Upper lobe of left lung (tissue), 6 donors: ENCODE measurements at places on chromosomes 5 and 9.

GRCh38 chr5:37836592-37837413, 3.0 kb downstream of the GDNF start:
- DNase-seq = peak; percentile 78

- no peak for DNase-seq
These were observed 36.0 kb downstream of the SH3GL2 start for GRCh38 chr9:17614903-17615302.

DNA sequence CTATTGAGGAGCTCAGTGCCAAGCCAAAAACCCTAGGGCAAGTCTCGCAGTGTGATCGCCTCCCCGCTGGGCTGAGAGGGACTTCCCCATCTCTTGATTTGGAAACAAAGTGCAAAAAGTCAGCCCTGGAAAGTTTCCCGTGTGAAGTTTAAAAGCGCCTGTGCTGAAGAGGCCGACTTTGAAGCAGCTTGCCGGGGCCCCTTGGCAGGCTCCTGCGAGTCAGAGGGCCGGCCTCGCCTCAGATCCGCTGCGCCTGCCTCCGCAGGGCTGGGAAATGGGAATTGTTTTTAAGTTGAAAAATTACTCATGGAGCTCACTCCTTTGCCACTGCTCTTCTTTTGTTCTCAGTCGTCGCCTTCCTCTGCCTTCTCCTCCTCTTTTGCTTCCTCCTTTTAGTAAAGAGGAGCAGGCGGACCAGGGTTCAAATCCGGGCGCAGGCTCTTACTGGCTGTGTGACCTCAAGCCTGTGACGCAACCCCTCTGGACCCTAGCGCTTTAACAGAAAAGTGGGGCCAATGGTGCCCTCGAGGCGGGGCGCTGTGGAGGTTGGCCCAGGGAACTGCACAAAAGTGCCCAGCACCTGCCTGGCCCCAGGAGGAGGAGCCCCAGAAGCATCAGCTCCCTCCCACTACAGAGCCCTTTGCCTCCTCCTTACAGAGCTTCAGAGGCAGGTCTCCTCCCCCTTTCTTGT, 14.7 kb upstream of the LHX2 start:
- DNase-seq = peak; percentile 24

DNA sequence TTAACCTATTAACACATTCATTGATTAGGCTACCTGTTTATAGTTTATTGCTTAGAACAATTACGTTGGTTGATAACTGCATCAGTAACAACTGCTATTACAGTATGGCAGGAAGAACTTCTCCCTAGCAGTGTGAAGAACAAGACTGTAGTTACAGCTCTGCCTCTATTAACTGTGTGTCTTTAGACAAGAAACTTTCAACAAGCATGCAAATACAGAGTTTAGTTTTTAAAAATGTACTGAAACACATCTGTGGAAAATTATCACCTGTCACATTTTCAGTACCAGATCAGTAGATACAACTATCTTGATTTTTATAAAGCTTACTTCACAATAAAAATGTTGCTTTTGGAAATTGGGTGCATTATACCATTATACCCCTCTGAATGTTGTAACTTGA, 22.2 kb downstream of the ELL2 start:
- no peak for DNase-seq

DNA sequence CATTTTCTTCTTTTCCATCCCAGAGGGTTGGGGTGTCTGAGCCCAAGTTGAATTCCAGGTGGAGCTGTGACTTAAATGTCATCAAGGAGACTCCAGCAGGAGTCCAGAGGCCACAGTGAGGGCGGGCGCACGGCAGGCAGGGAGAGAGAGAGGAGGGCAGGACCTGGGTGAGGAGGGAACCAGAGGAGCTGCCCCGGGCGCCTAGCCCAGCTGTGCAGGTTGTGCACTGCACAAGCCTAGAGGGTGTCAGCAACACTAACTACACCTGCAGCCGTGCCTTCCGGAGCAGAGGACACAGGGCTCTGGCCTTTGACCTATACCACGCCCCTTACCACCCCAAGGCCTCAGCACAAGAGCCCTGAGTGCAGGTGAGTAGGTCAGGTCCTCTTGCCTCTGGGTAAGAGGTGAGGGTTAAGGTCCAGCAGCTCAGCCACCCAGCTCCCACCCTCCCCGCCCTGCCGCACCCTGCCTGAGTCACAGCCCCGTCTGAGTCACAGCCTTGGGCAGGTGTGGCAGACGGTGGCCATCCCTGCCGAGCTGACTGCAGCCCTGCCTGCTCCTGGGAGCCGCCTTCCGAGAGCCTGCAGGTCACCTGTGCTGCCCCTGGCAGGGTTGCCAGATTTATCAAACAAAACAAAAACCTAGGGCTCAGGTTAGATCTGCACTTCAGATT, 6.4 kb upstream of the AGPAT2 start:
- peak; percentile 92 for DNase-seq

GRCh38 chr9:125099816-125100215, 43.5 kb downstream of the SCAI start:
- peak; percentile 63 for DNase-seq
